ENCODE measurements at places on chromosomes 16 and 17.

- peak; percentile 56 for DNase-seq
Measured at GRCh38 chr17:32875923-32876416, 954 bp downstream of the MYO1D start.

- peak; percentile 29 for DNase-seq
Measured at GRCh38 chr16:81734632-81735434, 44.3 kb upstream of the PLCG2 start.

DNA sequence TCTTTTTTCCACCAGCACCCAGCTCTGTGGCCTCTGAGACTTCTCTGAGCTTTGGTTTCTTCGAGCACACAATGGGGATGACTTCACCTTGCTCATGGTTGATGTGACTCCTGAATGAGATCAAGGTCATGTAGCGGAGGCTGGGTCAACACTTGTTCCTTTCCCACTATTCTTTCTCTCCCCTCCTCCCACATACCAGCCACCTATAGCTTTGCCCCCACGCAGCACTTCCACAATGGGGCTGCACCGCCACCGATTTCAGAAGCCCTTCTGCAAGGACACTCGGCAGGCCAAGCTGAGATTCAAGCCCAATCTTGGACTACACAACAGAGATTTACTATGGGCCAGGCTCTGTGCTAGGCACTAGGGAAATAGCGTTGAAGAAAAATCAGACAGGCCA is 14.4 kb downstream of the TRIM25 start:
- DNase-seq = no peak

DNA sequence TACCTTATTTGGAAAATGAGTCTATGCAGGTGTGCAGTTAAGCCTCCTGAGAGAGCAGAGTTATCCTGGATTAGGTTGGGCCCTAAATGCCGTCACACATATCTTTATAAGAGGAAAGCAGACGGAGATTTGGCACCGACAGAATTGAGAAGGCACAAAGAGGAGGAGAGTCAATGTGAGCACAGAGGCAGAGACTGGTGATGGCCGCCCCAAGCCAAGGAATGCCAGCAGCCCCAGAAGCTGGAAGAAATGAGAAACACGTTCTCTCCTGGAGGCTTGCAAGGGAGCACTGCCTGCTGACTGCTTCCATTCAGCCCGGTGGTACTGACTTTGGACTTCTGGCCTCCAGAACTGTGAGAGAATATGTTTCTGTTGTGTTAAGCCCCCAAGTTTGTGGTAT is 3.2 kb downstream of the SLC46A1 start:
- DNase-seq = no peak

GRCh38 chr16:3088925-3089716 is 10.0 kb downstream of the ZSCAN10 start:
- no peak for DNase-seq

DNA sequence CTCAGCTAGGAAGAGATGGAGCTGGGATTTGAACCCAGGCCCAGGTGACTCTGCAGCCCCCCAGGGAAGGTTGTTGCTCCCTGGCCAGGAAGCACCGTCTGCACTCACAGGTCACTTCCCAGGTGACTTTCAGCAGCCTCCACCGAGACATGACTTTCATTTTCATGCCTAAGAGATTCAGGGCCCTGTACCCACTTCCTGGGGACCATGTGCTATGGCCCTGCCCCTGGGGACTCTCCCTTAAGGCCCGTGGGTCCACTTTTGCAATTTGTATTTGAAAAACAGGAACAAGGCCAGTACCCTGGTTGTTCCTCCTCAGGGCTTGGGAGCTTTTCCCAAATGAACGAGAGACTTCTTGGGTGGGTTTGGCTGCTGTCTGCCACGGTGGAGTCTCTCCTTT is 191.0 kb downstream of the IRF8 start:
- no peak for DNase-seq

DNA sequence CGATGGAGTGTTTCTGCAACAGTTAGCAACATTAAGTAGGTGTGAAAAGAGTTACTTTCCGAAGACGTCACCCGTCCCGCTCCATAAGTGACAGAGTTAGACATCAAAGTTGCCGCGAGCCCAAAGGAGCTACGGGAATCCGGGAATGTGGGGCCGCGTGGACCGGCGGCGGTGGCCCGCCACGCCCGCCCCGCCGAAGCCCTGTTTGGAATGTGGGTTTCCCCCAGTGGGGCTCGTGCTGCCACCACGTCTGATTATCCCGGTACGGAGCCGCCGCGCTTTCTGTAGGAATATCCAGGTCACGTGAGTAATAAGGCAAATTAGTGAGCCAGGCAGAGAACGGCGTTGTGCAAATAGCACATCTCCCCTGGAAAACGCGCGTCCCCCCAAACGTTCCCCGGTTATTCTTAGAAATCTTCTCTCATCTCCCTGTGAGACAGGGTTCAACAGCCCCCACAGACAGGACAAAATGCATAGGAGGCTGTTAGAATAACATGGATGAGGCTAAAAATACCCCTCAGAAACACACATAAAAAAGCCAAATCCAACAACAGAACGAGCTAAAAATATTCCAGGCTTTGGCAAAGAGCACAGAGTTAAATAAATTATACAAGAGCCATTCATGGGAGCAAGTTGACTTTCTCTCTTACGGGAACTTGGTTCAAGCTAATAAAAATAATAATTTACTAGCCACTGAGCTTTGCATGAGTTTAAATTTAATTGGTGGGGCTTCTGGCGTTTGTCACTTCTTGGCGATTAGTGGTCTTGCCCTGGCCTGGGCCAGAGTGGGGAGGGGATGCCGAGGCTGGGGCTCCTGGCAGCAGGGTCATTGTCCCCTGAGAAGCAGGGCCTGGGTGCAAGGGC is 8.6 kb downstream of the BAHCC1 start:
- DNase-seq = no peak

- no peak for DNase-seq
Measured at GRCh38 chr16:12992066-12992465, 90.7 kb downstream of the SHISA9 start.

All from fibroblast of mammary gland (primary cell).